HCT116 (cell line): ENCODE measurements at places on chromosomes 2 and 18.

DNA sequence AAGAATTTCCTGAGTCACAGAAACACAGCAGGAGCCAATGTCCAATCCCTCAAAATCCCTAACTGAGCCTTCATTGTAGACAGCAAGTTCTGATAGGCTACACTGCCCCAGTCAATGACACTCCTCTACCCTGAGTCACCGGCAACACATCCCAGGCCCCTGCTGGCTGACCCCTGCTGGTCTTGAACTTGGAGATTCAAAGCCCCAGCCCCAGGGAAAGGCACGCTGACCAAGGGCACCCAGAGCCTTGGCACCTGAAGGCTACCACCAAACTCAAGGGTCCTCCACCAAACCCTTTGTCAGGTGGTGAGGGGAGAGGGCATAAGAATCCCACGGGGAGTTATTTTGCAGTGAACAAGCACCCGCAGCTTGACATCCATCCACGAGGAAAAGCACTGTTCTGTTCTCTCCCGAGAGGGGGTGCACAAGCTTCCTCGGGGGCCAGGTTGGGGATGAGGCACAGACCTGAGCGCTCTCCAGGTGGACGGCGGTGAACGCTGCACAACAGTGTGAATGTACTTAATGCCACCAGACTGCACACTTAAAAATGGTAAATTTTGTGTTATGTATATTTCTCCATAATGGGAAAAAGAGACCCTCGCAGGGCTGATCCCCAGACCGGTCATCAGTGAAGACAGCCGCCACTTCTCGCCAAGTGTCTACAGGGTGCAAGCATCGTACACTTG is 46.9 kb downstream of the TFCP2L1 start:
- DNase-seq, result no peak

GRCh38 chr2:15009681-15010080 is 377.2 kb downstream of the LRATD1 start:
- DNase-seq, result no peak

GRCh38 chr2:216485237-216485636 is 13.4 kb upstream of the RPL37A start:
- DNase-seq, result no peak

DNA sequence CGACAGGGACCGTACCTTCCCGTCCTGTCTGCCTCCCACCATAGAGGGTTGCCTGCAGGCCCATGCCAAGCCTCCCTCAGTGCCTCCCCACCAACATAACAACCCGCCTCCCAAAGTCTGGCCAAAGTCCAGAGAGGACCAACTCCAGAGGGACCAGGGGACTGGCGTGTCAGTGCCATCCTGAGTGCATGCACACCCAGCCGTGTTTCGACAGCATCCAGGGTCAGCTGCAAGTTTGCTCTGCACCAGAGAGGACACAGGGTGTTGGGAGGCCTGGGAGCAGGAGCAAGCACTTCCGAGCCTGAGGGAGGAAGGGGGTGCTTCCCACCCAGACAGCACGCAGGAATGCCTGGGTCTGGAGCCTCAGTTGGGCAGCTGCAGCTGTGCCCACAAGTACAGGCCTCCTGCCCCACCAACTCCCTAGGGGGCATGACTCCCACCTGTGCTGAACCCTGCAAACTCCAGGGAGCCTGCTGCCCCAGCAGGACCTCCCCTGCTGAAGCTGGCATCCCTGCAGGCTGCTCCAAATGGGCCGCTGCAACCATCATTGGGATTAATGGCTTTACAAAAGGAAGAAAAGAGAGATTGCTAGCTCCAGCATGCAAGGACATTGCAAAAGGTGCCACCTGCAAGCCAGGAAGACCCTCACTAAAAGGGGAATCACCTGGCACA is 618.1 kb upstream of the FSHR start:
- no peak for DNase-seq

GRCh38 chr2:178836807-178837206 is 29.6 kb upstream of the TTN start:
- no peak for DNase-seq

DNA sequence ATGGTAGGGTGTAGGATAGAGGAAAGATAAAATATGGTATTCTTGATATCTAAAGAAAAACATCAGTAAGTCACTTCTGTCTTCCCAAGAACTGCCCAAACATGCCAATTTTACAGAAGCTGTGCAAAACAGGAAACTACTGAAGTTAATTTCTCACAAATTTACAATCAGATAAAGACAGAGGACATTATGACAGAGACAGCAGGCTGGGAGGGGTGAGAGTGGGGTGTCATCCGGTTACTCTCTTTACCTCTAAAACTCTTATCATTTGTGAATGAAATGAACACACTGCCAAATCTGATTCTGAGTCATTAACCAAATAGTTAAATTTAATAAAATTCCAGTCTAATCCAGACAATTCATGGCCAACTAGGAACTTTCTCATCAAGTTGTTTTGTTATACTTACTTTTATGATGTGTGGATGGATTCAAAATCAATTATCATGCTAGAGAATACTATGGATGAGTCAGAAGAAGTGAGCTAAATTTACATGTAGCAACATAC is 323.2 kb upstream of the MEX3C start:
- no peak for DNase-seq
